ENCODE measurements at places on chromosomes 7 and 10.

DNA sequence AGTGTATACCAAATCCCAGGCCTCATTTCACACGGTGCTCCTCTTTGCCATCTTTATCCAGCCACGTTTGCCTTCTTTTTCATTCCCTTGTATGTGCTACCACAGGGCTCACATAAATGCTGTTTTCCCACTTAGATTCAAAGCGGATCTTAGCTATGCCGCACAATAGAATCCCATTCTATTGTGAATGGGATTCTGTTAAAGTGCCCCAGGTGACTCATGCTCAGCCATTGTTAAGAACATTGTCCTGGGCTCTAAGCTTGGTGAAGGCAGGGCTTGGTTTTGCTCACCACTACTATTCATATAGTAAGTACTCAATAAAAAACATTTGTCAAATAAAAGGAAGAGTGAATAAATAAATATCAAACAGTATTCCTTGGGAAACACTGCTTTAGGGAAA lies 72.3 kb upstream of the PHYHIPL start:
- DNase-seq: no peak

- no peak for DNase-seq
Measured at GRCh38 chr10:92799568-92799967, 48.8 kb upstream of the EXOC6 start.

GRCh38 chr7:85287106-85287825 lies 100.4 kb upstream of the SEMA3D start:
- DNase-seq: no peak

DNA sequence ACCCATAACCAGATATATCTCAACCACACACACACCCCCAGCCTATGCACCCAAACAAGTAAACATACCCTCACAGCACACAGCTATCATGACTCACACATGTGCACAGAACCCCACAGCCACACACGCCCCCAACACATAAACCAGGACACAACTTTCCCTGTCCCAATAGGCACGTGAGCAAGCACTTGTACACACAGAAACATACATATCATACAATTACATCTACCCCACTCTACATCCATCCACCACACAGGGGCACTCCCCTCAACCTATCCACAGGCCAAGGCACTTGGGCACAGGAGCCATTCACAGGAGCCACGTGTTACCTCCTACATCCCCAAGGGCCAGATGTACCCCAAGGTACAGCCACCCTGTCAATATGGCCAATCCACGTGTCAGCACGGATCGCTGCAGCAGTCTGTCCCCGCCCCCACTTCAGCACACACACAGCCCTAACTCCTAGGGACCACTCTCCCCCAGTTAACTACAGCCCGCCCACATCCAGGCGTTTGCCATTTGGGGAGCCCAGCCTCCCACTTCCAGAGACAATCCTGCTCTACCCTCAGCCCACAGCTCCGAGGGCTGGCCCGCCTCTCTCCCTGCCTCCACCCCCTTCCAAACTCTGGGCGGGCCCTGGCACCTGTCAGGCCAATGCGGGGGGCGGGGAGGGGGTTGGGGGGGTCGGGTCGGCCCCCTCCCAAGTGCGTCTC lies 163.5 kb downstream of the SH3PXD2A start:
- no peak for DNase-seq

- DNase-seq: no peak
Measured at GRCh38 chr10:35789996-35790395, 147.9 kb upstream of the FZD8 start.

GRCh38 chr10:77261146-77261545 lies 376.5 kb downstream of the KCNMA1 start:
- DNase-seq: no peak

- DNase-seq: no peak
Measured at GRCh38 chr10:27518261-27518660, 14.2 kb downstream of the RAB18 start.

- no peak for DNase-seq
Measured at GRCh38 chr7:121519548-121520521, 123.7 kb upstream of the FAM3C start.

DNA sequence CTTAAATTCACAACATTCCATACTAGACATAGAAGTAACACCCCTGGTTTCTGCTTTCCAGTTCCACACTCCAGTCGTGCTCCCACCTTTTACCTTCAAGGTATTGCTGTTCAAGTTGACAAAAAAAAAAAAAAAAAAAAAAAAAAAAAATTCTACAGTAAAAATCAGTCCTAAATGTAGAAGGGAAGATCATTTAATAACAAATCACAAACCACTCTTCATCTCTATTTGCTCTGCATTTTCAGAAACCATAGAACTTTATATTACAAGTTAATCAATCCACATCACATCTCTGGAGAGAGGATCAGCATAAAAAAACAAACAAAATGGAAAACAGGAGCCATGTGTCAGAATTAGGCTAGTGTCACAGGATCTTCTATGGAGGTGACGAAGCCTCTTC lies 206.3 kb upstream of the KLF14 start:
- DNase-seq: no peak
